Transverse colon (tissue), 4 donors: ENCODE measurements at places on chromosomes 2 and 18. TPM values are rescaled to one million over a fixed set of nuclear protein-coding genes. Genes with fewer than 3 reads are reported as not detected.

Gene UPP2
- total RNA-seq, result not detected

Gene ARHGAP15
- 0.80 TPM for total RNA-seq

Gene ARHGAP25
- total RNA-seq, result 2.2 TPM

- no peak for DNase-seq
These were observed 52.8 kb downstream of the METTL4 start for GRCh38 chr18:2518473-2518872.

DNA sequence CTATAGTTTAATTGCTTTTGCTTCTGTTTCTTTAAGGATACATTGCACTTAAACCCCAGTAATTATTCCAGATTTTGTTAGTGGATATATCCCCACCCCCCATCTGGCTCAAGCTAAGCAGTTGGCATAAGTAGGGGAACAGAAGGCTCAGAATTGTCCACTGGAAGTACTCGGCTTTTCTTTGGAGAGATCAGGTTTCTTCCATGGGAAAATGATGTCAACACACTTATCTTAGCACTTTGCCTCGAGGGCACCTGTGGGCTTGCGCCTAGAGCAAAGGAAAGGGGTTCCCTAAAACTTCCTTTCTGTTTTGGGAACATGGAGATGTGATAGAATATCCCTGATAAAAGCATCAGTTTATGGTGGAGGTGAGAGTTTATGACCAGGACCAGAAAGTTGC is 130.6 kb downstream of the FMNL2 start:
- DNase-seq, result no peak

GRCh38 chr2:85823951-85824350 is 64.8 kb downstream of the ST3GAL5 start:
- no peak for DNase-seq

DNA sequence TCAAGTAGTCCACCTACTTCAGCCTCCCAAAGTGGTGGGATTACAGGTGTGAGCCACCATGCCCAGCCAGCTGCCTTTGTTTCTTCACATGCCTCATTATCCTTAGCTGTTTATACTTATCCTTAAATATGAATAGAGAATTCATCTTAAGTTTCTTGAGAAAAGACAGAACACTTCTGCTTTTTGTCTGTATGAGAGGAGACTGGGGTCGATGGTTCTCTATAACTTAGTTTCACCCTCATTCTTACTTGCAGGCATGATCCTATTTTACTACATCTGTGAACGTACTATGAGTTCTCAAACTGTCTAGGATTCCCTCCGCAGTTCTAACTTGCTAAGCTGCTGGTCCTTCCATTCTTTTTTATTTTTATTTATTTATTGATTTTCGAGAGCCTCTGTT is 20.4 kb downstream of the PPM1B start:
- no peak for DNase-seq

- DNase-seq, result peak; percentile 18
These were observed 89.4 kb downstream of the CELF4 start for GRCh38 chr18:37476182-37476581.

DNA sequence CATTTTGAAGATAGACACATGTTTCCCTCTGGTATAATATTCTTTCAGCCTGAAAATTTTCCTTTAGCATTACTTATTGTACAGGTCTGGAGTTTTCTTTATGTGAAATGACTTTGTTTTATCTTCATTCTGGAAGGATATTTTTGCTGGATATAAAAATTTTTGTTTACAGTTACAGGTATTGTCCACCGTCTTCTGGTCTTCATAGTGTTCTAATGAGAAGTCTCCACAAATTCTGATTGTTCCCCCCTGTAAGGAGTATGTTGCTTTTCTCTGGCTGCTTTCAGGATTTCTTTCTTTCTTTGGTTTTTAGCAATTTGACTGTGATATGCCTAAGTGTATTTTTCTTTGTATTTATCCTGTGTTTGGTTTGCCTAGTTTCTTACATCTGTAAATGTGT is 15.0 kb downstream of the UBXN4 start:
- DNase-seq, result no peak

DNA sequence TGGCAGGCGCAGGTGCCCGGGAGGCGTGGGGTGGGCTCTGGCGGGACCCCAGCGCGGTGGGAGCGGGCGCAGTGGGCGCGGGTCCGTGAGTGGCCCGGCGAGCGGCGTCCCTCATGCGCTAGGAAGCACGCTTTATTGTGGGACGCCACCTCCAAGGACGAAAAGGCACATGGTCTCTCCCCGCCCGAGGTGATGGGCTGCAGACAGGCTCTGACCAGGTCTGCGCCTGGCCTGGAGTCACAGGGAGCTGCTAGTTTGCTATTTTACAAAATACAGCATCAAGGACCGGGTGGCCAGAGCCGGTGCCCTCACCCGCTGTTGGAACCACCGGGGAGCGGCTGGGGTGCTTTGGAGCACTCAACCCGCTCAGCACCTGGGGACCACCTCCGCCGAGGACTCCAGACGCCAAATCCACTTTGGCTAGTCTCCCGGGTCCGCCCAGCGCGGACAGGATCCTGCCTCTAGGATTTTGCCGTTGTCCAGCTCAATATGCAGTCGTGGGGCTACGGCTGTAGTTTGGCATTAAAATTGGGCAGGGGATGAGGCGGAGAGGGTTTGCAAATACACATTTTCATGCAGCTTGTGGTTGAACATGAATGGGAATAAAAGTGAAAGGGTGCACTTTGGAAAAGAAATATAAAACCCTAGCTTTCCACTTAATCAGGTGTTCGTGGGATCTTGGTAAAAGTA is 65.4 kb downstream of the LRRFIP1 start:
- DNase-seq, result peak; percentile 54

DNA sequence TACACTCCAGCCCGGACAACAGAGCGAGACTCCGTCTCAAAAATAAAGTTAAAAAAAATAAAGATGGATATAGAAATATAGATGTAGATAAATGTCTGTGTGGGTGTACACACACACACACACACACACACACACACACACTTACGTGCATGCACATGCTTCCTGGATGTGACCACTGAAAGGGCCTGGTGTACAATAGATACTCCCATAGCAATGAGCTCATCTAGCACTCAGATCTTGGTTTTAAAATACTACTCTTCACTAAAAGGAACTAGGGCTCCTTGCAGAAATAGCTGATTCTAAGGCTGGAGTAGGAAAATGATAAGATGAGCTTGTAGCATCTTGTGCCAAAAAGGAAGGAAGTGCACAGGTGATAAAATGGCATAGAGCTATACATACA is 39.1 kb downstream of the ROCK2 start:
- no peak for DNase-seq

GRCh38 chr2:30899516-30900054 is 92.3 kb upstream of the CAPN13 start:
- DNase-seq, result no peak

DNA sequence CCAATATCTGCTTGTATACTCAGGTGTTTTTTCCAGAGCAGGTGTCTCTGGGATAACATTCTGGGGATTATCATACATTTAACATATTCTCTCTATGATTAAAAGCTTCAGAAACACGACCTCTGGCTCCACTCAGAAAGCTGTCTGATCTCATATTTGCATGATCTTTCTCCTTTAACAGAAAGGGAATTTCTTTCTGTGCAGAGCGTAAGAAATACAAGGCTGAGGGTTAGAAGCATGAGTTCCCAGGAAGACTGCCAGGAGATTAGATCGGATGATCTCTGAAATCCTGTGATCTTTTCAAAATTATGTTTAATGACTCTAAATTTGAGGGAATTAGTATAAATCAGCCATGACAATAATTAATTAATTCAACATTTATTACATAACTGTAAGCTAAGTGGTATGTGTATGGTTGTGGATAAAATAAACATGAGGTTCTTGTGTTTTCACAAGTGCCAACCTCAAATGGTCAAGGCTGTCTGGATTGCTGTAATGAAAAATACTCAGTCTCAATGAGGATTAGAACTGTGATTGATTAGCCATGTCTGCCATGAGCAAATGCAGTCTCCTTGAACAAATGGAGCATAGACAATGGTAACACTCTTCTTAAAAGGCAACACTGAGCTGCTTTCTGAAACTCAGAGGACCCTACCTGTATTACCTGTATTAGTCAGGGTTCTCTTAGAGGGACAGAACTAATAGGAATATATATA is 304.9 kb downstream of the STK39 start:
- DNase-seq, result no peak

- no peak for DNase-seq
These were observed 122.6 kb upstream of the SPRED2 start for GRCh38 chr2:65554765-65555591.

- DNase-seq, result no peak
These were observed 19.1 kb downstream of the LDLRAD4 start for GRCh38 chr18:13237641-13238040.

- DNase-seq, result no peak
These were observed 29.6 kb downstream of the DOK1 start for GRCh38 chr2:74584088-74584645.

GRCh38 chr2:1759611-1759930 is 15.3 kb upstream of the PXDN start:
- no peak for DNase-seq

- DNase-seq, result no peak
These were observed 137.1 kb downstream of the CBLN2 start for GRCh38 chr18:72407048-72407447.

DNA sequence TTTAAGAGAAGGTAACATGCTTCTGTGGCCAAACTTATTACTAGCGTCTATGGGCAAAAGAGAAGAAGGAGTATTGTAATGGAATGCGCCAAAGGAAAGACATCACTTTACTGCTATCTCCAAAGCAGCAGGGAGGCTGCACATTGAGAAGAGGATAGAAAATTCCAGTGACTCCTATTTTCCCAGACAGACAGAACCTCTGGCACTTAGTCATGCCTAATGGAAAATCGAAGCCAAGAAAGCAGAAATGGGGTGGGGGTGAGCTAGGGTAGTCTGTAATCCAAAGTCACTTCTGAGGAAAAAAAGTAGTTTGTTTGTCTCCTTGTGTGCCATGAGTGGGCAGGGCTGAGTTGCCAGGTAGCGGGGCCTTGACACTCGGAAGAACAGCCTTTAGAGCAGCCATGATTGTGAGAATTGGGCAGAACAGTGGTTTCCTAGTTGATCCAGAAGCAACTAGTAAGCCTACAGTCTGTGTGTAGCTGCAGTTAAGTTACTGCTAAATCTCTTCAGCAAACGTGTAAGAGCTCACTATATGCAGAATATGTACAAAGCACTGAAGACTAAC is 79.4 kb upstream of the FOSL2 start:
- no peak for DNase-seq

- peak; percentile 46 for DNase-seq
These were observed 9.7 kb upstream of the ATG16L1 start for GRCh38 chr2:233241803-233242202.

DNA sequence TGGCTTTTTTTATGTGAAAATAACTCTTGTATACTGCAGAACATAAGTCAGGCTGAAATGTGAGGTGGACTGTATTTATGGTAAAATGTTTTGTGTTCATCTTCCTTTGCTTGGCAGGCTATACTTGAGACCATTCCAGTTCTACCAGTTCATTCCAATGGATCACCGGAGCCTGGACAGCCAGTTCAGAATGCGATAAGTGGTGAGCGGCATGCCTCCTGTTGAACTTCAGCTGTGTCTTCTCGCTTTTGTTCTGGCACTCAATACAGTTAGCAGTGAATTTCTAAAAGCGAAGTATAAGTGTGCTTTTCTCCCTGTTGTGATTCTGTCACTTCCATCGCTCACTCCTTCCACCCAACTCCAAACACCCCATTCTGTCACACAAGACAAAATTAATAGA is 138.5 kb downstream of the ARHGAP28 start:
- no peak for DNase-seq

DNA sequence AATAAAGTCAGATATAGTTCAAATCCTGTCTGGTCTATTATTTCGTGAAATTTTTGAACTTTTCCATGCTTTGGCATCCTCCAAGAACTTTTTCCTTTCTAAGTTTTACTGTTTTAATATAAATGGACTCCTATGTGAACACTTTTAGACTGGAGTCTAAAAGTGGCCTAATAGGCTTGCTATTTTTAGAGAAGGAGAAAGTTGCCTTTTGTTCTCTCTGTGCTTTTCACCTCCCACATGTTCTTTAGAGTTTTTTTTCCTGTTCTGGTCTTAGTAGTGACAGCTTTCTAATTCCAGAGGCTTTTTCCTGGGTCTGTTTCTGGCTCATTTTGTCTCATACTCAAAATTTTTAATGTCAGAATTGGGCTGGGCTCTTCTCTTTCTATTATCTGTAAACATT is 72.2 kb downstream of the ADAM23 start:
- no peak for DNase-seq

- no peak for DNase-seq
These were observed 121.9 kb downstream of the CABLES1 start for GRCh38 chr18:23257137-23257536.

GRCh38 chr2:40653829-40654228 is 201.9 kb upstream of the SLC8A1 start:
- DNase-seq, result no peak

DNA sequence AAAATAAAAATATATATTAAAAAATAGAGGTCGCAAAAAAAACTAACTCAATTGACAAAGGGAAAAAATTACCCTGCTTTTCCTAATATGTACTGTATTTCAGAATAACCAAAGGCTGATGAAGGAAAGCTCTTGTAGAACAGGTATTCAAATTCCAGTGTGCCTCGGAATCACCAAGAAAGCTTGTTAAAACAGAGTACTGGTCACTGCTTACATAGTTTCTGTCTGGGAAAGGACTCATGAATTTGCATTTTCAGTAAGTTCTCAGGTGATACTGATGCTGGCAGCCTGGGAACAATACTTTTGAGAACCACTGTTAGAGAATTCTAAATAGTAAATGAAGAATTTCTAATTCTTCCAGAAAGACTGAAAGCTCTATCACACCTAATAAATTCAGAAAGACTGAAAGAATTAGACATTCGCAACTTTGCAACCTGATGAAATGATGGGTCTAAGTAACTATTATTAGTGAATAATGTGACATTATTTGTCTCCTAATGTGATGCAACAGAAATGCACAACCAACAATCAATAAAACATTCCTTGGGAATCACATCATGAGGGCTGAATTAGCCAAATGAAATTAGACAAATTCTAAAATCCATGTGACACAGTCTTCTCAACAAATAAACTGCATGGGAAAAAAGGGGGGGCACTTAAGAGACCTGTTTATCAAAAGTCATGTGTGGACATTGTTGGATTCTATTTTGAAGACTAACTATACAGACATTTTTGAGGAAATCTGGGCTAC is 21.9 kb downstream of the RPRD1A start:
- DNase-seq, result no peak
